ENCODE measurements at places on chromosomes 7 and 10. TPM values are rescaled to one million over a fixed set of nuclear protein-coding genes. Genes with fewer than 3 reads are reported as not detected.

Gene AGBL3
- total RNA-seq, result 0.96 TPM

Gene UBE2D1
- total RNA-seq, result 13.0 TPM

Gene TRIM73
- 0.19 TPM for total RNA-seq

Gene ZNF804B
- not detected for total RNA-seq

Gene HSPA12A
- 18.0 TPM for total RNA-seq

Gene EN2
- not detected for total RNA-seq

Gene CALML3
- total RNA-seq, result not detected

Gene PHKG1
- total RNA-seq, result 1.4 TPM

Gene NRAP
- not detected for total RNA-seq

Gene RAPGEF5
- 11.7 TPM for total RNA-seq

Gene IFRD1
- 40.3 TPM for total RNA-seq

Gene SSC4D
- total RNA-seq, result 0.77 TPM

Data from regular cardiac myocyte (primary cell).